ENCODE measurements at places on chromosomes 5 and 9. TPM values are rescaled to one million over a fixed set of nuclear protein-coding genes. Genes with fewer than 3 reads are reported as not detected.

The GDNF gene
- not detected for polyA plus RNA-seq

The OGN gene
- 0.12 TPM for polyA plus RNA-seq

The C9 gene
- polyA plus RNA-seq = not detected

The GAPT gene
- polyA plus RNA-seq = not detected

The NTNG2 gene
- 0.26 TPM for polyA plus RNA-seq
